ENCODE measurements at places on chromosomes 16 and 17. TPM values are rescaled to one million over a fixed set of nuclear protein-coding genes. Genes with fewer than 3 reads are reported as not detected.

DNA sequence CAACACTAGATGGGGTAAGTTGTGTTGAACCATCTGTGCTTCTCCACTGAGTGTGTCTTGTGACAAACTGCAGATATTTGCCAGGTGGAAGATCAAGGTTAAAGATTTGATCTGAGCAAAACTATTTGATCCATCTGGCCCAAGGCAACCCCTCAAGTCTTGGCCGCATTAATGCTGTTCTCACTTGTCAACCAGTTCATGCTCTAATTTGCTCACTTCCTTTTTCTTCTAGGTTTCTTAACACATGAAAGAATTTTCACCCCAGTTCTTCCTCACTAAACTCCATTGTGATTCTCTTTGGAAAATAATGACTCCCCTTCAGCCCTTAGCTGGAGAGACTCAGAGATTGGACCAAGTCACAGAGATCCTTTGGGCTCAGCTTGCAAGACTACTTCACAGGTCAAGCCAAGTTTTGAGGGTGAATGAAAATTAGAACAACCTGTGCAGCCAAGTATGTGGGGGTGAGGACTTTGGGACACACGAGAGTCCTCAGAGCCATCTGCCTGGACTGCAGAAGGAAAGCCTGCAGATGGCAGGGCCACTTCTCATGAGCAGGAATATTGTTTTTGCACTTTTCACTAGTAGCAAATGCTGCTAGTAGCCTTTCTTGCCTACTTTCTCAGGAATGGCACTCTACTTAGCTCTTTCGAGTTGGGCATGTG is 166.5 kb downstream of the AXIN2 start:
- no peak overlapping the region for H3K4me3 ChIP-seq
- no peak for DNase-seq
- H3K27ac ChIP-seq: no peak overlapping the region

Gene BICDL2
- total RNA-seq: 52.5 TPM

DNA sequence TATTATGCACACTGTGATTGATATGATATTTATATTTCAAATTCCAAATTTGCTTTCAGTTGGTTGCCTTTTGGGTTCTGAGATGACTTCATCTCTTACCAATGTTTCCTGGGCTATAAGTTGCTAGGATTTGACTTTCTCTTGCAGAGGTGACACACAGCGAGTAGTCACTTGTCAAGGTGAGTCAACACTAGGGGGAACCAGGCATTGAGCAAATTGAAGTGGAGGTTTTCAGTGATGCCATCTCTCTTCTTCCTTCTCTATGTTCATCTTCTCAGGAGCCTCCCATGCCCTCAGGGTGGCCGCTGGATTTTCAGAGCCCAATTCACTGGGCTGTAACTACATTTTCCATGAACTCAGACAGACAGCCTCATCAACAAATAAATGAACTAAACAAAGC is 6.0 kb upstream of the CPD start:
- H3K27me3 ChIP-seq: no peaks in the 10 kb centered on the region
- DNase-seq: no peak
- H3K4me3 ChIP-seq: no peak overlapping the region
- peaks cover 8% of the 10 kb centered on the region for H3K4me1 ChIP-seq
- H3K27ac ChIP-seq: no peak overlapping the region
- no peaks in the 10 kb centered on the region for H3K36me3 ChIP-seq

Gene SLC25A10
- 2.9 TPM for total RNA-seq

DNA sequence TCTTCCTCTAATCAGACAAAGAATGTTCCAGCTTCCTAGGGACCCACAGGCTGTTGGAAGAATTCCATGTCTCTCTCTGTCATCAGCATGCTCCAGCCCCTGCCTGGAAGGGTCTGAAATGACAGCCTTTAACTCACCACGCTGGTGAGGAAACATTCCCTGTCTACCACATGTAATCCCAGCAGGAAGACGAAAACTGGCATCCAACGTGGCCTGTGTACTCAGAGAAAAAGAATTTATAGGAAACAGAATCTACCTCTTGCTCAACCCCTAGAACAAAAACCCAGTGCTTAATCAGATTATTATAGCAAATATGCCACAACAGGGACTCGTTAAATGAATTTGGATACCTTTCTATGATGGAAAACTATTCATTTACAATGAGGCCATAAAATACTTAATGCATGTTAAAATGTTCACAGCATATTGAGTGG is 147.3 kb upstream of the FOXF1 start:
- no peak overlapping the region for H3K4me3 ChIP-seq
- no peak for DNase-seq
- peaks cover 14% of the 10 kb centered on the region for H3K4me1 ChIP-seq
- no peaks in the 10 kb centered on the region for H3K27me3 ChIP-seq
- no peaks in the 10 kb centered on the region for H3K36me3 ChIP-seq

DNA sequence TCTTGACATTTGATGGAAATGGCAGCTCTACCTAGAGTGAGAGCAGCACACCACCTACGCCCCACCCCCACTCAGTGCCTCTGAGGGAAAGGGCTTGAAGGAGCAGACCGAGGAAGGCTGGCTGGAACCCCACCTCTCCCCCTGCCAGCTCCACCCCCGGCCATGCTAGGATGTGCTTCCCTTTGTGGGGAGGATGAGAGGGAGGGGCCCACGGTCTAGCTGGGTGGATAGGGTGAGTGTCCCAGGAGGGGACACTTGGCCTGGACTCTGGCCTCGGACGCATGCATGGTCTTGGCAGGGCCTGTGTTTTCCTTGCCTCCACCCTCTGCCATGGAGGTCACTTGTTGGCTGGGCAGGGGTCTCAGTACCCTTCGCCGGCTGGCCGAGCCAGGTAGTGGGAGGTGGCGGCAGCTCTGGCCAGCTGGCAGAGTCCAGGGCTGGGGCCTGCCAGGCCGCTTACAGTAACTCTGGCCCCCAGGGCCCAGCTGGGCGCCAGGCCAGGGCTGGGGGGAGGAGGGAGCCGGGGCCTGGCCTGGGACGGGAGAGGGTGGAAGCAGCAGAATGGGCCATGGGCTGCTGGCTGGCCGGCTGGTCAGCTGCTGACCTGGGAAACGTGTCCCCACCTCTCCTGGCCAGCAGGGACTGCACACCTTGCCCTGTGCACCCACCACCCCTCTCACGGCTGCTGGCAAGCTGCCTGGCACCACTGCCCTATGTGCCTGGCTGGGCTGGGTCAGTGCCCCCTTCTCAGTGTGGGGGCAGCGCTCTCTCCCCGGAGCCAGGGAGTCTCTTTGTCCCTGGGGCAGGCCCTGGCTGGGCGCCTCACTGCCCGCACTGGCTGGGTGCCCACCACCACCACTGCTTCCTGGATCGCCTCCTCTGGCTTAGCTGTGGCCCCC is 23.0 kb downstream of the RARA start:
- DNase-seq: no peak
- H3K27ac ChIP-seq: peak overlapping the region; percentile 81
- peaks cover 100% of the 10 kb centered on the region for H3K4me1 ChIP-seq
- no peaks in the 10 kb centered on the region for H3K36me3 ChIP-seq
- no peak overlapping the region for H3K4me3 ChIP-seq
- no peaks in the 10 kb centered on the region for H3K27me3 ChIP-seq

GRCh38 chr16:74261068-74261467 is 35.5 kb upstream of the PSMD7 start:
- H3K27me3 ChIP-seq: no peaks in the 10 kb centered on the region
- no peak overlapping the region for H3K4me3 ChIP-seq
- H3K36me3 ChIP-seq: no peaks in the 10 kb centered on the region
- H3K4me1 ChIP-seq: peaks cover 19% of the 10 kb centered on the region
- H3K27ac ChIP-seq: no peak overlapping the region

Gene KRTAP3-2
- not detected for total RNA-seq

GRCh38 chr17:75459246-75459589 is 2.8 kb downstream of the TMEM94 start:
- H3K4me3 ChIP-seq: no peak overlapping the region
- H3K36me3 ChIP-seq: no peaks in the 10 kb centered on the region
- H3K27ac ChIP-seq: peak overlapping the region; percentile 40

DNA sequence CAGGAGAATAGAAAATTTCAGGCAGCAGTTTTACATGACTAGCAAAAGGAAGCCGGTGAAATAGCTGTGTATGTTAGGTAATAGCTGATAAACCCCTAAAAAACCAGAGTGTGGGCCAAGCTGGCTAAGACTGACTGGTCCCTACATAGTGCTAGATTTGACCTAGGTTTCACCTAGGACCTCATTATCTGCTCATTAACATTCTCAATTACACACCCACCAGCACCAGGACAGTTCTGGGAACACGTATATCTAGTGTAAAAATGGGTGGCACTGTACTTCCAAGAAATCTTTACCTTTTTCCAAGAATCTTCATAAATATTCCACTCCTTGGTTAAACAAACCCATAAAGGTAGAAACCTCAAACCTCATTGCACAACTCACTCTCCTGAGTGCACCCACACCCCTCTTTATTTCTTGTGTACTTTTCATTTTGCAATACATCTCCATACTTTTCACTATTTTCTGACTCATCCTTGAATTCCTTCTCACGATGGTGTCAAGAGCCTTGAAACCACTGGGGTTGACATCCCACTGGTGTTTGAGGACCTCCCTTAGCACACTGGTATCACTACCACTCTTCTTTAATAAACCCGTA is 262.7 kb upstream of the KCNJ16 start:
- H3K36me3 ChIP-seq: no peaks in the 10 kb centered on the region
- no peak for DNase-seq
- H3K27me3 ChIP-seq: no peaks in the 10 kb centered on the region
- no peaks in the 10 kb centered on the region for H3K4me1 ChIP-seq
- no peak overlapping the region for H3K27ac ChIP-seq

DNA sequence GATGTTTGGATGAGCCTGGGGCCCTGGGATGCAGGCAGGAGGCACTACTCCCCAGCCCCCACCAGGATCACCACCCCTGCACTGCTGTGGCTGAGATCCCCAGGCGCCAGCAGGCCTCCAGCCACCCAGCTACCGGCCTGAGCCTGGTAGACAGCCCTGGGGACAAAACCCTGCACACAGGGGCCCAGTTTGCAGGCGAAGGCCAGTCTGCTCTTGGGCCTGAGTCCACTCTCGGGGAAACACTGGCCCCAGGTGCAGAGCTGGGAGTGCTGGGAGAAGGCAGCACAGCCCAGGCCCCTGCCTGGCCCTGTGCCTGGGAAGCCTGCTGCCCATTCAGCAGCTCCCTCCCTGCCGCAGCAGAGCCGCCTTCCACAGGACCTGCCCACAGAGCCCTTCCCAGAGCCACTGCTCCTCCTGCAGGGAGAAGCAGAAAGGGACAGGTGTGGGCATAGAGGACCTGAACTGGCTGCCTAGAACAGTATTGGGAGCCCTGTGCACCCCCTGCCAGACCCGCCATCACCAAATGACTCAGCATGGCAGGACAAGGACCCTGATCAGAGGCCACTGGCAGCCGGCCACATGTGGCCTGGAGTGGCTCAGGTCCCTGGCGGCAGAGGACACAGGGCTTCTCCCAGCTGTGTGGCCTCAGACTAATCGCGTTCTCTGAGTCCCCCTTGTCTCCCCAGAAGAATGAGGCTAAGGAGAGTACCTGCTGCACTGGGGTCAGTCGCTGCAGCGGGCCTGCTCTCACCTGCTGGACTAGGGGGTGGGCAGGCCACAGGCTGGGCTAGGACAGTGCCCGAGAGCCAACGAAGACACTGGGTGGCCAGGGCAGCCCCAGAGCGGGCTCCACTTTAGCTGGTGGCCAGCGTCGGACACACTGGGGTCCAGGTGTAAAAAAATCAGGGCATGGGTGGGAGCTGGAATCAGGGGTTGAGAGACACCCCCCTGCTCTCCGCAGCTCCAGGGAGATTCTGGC is 10.7 kb downstream of the MSRB1 start:
- H3K4me3 ChIP-seq: no peak overlapping the region
- H3K27ac ChIP-seq: no peak overlapping the region
- H3K27me3 ChIP-seq: no peaks in the 10 kb centered on the region
- DNase-seq: no peak

Gene MMD
- 16.7 TPM for total RNA-seq

Gene PYDC1
- total RNA-seq: not detected

- H3K36me3 ChIP-seq: no peaks in the 10 kb centered on the region
- no peaks in the 10 kb centered on the region for H3K27me3 ChIP-seq
- H3K27ac ChIP-seq: no peak overlapping the region
- peaks cover 38% of the 10 kb centered on the region for H3K4me1 ChIP-seq
- no peak for DNase-seq
- no peak overlapping the region for H3K4me3 ChIP-seq
Observed at GRCh38 chr17:75380315-75380714, 25.2 kb downstream of the GRB2 start.

GRCh38 chr16:67865318-67865717 is 7.5 kb upstream of the EDC4 start:
- H3K27ac ChIP-seq: no peak overlapping the region
- peaks cover 37% of the 10 kb centered on the region for H3K4me1 ChIP-seq
- H3K36me3 ChIP-seq: peaks cover 44% of the 10 kb centered on the region
- no peaks in the 10 kb centered on the region for H3K27me3 ChIP-seq

DNA sequence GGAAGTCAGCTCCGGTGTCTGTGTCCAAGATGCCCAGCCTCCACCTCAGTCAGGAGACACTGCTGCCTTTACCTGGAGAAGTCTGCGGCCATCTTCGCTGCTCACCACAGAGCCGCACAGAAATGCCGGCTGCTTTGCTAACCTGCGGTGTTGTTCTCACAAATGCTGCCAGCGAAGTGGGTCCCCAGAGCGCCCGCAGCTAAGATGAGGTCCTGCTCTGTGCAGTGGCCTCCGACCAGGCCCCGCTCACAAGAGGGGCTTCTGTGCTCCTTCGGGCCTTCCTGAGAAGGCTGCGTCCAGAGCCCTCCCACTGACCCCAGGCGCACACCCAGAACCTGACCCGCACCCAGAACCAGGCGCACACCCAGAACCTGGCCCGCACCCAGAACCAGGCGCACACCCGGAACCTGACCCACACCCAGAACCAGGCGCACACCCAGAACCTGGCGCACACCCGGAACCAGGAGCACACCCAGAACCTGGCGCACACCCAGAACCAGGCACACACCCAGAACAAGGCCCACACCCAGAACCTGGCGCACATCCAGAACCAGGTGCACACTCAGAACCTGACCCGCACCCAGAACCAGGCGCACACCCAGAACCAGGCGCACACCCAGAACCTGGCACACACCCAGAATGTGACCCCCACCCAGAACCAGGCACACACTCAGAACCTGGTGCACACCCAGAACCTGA is 51.5 kb upstream of the FASN start:
- no peaks in the 10 kb centered on the region for H3K27me3 ChIP-seq
- H3K4me3 ChIP-seq: no peak overlapping the region
- no peak for DNase-seq
- no peaks in the 10 kb centered on the region for H3K36me3 ChIP-seq
- H3K27ac ChIP-seq: no peak overlapping the region

- H3K36me3 ChIP-seq: no peaks in the 10 kb centered on the region
- no peak overlapping the region for H3K4me3 ChIP-seq
Observed at GRCh38 chr17:65557349-65558310, 3.8 kb downstream of the AXIN2 start.

- DNase-seq: no peak
- no peaks in the 10 kb centered on the region for H3K4me1 ChIP-seq
- no peak overlapping the region for H3K27ac ChIP-seq
- no peak overlapping the region for H3K4me3 ChIP-seq
- no peaks in the 10 kb centered on the region for H3K36me3 ChIP-seq
Observed at GRCh38 chr17:74514632-74515334, 16.5 kb downstream of the CD300LB start.

- H3K27ac ChIP-seq: peak overlapping the region; percentile 68
- H3K36me3 ChIP-seq: no peaks in the 10 kb centered on the region
- no peak overlapping the region for H3K4me3 ChIP-seq
- H3K27me3 ChIP-seq: no peaks in the 10 kb centered on the region
- peaks cover 83% of the 10 kb centered on the region for H3K4me1 ChIP-seq
- DNase-seq: no peak
Observed at GRCh38 chr16:81526199-81526598, 81.6 kb downstream of the CMIP start.

- H3K27me3 ChIP-seq: no peaks in the 10 kb centered on the region
- H3K36me3 ChIP-seq: no peaks in the 10 kb centered on the region
- H3K27ac ChIP-seq: no peak overlapping the region
- peaks cover 47% of the 10 kb centered on the region for H3K4me1 ChIP-seq
- H3K4me3 ChIP-seq: no peak overlapping the region
- DNase-seq: no peak
Observed at GRCh38 chr16:84528322-84528721, 23.9 kb upstream of the MEAK7 start.

Measured in vagina (tissue), 2 donors.